ENCODE measurements at places on chromosomes 7 and 10.
A peak's percentile ranks its signal among the peaks of the same experiment; 100 is the strongest.

- DNase-seq = no peak
Observed at GRCh38 chr10:124627866-124628675, 116.1 kb downstream of the FAM53B start.

GRCh38 chr10:101843032-101844021 lies at the start of gene KCNIP2:
Gene KCNIP2 (minus strand): TSS chr10:101843800. CDS start chr10:101843568, 232 bp downstream.
- DNase-seq = no peak

GRCh38 chr10:65903620-65904019 lies 1022.2 kb upstream of the LRRTM3 start:
- DNase-seq = no peak

GRCh38 chr7:45003789-45004188 lies 3.8 kb downstream of the CCM2 start:
- no peak for DNase-seq

DNA sequence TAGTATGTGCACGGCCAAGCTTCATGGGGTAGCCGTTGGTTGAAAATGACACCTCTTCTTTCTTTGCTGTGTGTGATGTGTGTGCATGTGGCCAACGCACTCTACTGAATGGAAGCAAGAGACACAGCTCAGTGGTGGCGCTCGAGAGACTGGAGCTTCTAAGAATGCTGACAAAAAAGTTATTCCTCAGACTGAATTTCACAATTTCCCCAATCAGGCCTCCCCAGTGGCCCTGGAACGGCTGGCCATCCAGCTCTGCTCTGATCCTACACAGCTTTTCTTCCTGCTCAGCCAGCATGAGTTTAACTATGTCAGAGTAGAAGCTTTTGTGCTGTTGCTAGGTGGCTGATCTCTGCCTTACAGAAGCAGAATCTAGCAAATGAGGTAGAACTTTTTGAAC lies 186.7 kb upstream of the PLXDC2 start:
- DNase-seq = peak; percentile 11

- DNase-seq = no peak
Observed at GRCh38 chr7:5634107-5634950, 147.1 kb downstream of the RNF216 start.

- DNase-seq = no peak
Observed at GRCh38 chr10:48456808-48457761, 147.8 kb downstream of the ARHGAP22 start.

GRCh38 chr7:140542228-140542603 lies 62.9 kb upstream of the MKRN1 start:
- peak; percentile 7 for DNase-seq

DNA sequence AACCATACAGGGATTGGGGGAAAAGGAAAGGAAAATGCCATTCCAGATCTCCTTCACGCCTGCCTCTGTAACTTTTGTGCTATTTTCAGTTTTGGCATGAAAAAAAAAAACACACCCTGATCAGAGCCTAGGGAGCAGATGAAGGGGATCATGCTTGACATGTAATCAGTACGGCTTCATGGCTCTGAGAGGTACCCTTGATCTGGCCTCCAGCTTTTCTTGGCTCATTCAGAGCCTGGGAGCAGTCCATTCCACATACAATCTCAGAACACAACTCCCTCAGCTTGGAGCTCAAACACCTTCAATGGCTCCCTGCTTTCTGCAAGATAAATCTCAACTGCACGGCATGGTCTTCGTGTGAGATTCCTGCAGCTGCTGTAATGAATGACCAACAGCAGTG lies 422.8 kb upstream of the ZMIZ1 start:
- no peak for DNase-seq

DNA sequence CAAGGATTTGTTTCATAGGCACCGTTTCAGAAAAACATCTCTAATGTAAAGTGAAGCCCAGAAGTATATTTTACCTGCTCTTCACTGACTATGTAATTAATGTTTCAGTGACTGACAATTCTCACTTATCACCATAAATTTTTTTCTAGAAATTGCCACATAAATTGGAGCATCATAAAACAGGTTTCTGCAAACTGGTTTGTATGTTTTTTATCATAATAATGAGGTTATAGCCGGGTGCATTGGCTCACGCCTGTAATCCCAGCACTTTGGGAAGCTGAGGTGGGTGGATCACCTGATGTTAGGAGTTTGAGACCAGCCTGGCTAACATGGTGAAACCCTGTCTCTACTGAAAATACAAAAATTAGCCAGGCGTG lies 39.4 kb downstream of the SYPL1 start:
- DNase-seq = no peak

DNA sequence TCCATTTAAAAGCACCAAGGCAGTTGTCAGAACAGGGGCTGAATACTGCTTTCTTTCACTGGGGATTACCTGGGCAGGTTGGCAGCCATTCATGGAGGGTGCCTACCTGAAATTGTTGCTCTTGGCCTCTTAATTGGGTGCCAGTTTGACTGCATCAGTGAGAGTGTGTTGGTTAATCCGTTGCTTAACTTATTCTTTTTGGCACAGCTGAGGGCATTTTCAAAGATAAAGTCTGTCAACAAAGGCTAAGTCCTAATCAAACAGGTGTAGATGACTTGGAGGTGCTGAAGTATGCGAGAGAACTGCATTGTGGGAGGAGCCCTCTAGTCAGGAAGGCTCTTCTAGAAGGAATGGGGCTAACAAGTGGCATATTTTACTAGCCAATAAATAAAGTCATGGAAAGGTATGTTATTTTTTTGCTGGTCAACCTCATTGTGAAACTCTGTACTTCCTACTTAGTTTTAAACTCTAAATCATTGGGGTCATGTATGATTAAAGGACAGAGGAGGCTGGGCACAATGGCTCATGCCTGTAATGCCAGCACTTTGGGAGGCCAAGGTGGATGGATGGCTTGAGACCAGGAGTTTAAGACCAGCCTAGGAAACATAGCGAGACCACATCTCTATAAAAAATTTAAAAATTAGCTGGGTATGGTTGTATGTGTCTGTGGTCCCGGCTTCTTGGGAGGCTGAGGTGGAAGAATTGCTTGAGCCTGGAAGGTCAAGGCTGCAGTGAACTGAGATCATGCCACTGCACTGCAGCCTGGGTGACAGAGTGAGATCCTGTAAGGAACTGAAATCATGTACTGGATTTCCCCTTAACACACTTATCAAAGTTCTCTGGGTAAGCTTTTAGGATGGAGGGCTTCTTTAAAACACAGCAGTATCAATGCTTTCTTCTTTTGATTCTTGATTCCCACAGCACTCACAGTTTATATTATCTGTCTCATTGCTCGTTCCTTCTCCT lies 134.1 kb downstream of the LRMDA start:
- DNase-seq = no peak

All from hypothalamus (tissue), 51 donors.